ENCODE measurements at places on chromosomes 6 and 20.

DNA sequence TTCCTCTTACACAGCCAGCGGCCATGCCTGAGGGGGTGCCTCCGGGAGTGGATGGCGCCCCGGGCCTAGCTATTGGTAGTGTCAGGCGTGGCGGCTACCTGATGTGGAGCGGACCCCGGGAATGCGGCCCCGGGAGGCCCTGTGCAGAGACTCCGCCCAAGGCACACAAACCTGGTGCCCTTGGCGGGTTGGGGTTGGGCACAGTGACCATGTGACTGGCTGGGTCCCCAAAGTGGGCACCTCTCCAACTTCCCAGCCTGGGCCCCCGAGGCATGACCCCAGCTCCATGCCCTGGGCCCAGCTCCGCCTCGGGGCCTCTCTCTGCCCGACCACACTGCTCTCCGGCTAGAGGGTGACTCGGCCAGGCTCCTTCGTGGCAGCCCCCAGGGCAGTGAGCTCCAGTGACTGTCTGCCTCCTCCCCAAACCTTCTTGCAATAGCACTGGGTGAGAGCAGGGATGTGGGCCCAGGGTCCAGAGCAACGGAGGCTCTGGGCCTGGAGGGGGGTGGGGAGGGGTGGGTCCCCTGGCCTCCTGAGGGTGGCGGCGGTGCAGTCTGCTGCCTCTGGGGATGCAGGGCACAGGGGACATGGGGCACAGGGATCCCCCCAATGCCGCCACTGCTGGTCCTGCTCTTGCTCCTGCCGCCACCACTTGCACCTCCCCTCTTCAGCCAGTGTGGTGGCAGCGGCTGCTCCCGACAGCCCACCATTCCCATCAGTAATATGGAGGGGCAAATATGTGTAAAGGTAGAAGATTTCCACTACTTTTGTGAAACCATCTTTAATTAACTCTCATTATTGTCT, 942.9 kb upstream of the EPHA7 start:
- peak; percentile 81 for DNase-seq

DNA sequence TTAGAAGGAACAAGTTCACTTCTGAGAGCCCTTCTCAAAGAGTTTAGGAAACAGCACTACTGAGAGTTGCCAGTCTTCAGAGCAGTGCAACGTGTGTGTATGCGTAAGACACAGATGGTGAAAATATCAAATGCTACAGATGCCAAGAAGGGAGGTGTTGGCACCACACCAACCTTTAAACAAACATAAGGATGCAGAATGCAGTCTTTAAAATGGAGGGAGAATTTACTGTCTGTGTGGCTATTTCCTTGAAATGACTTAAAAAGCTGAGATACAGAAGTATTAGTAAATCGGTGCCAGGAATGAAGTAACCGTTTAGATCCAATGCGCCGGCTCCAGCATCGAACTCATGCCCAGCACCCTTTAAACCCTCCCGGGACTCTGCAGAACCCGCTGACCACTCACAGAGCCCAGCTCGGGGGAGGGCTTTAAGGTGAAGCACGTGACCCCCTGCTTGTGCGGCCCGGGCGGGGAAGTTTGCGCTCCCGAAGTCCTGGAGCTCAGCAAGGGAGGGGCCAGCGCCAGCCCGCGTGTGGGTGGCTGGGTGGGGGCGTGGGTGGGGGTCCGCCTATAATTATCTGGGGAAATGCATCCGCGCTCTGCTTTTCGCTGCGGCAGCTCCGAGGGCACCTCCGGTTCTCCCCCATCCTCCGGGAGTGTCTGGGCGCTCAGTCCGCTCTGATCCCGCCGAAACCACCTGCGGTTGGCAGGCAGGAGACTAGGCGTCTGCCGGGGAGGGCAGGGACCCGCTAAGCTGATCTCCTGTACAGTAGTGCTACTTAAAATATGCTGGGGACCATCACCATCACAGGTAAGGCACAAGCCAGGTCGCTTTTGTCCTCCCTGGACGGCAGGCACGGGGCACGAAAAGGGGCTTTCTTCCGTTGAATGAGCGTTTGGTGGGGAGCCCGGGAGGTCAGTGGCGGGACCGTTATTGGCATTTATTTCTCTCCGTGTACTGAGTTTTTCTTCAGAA, 66.0 kb downstream of the ZBTB2 start:
- peak; percentile 43 for DNase-seq

DNA sequence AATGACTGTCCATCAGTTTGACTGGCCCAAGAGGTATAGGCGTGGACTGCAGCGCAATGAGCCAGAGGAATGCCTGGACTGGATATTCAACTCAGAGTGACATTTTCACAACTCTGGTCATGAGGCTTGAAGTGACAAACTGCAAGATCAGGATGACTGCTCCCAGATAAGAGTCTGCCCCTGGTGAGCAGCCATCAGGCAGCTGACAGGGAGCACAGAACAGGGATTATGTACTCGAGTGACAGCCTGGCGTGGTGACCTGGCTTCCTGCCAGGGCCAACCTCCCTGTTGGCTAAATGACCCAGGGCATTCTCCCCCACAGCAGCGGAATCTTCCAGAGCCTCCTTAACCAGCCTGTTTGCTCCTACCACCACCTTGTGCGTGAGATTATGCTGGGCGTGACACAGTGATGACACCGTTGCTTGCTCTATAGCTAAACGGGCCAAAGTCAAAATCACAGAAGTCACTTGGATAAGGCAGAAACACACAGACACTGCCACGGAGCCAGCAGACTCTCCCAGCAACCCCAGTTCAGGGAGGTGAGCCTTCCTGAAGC, 209.1 kb upstream of the JARID2 start:
- DNase-seq = peak; percentile 86

GRCh38 chr6:62480544-62480943, 194.5 kb upstream of the KHDRBS2 start:
- no peak for DNase-seq

Measured in lower leg skin (tissue), 4 donors.